CD4-positive, alpha-beta T cell treated with Interleukin-1 beta for 1 hour (primary cell): ENCODE measurements at places on chromosomes 3 and 15.

GRCh38 chr3:155635056-155635455, 109.8 kb downstream of the PLCH1 start:
- DNase-seq, result no peak

- DNase-seq, result no peak
Observed at GRCh38 chr3:88691081-88691480, 416.3 kb upstream of the EPHA3 start.

DNA sequence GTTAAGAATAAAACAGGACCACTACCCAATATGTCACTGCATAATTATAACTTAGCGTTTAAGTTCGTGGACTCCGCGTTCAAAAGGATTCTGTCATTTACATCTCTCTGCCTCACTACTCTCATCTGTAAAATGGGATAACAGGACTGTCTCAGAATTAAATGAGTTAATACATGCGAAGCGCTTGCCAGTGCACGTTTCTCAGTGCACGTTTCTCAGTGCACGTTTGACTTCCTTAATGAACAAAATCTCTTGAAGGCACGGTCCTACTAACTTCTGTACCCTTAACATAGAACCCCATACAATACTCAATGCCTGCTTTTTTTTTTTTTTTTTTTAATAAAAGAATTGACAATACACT, 499 bp downstream of the RABL3 start:
- no peak for DNase-seq

DNA sequence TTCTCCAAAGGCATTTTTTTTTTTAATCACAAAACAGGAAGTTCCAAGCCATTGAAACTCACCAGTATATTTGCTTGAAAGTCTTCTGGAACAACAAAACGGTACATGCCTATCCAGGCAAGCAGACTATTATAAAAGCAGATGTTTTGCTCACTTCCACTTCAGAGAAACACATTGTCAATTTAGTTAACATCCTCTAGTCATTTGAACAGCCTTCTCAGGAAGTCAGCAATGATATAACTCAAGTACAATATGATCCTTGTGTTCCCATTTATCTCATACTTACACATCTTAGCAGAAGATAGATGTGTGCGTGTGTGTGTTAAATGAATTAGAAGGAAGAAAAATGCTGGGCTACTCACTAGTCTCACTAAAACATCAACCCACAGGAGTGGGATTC, 30.4 kb downstream of the MECOM start:
- no peak for DNase-seq

DNA sequence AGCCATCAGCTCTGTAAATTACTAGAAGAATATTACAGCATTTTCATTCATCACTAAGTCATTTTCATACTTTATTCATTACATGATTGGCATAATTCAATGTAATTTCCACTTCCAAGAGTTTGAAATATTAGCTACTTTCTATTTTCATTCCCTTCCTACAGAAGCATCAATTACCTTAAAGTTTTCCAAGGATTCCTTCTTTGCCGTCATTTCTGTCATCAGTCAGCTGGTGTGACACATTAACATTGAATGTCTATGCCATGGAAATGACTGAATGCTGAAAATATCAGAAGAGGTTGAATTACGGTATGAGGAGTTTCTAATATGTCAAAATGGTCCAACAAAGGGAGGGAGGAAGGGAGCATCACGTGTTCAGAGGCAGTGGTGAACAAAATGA, 718.2 kb upstream of the GRM7 start:
- no peak for DNase-seq

GRCh38 chr3:67001086-67001861, 3.2 kb downstream of the KBTBD8 start:
- no peak for DNase-seq

GRCh38 chr15:59299929-59300617, 72.6 kb downstream of the MYO1E start:
- peak; percentile 85 for DNase-seq

GRCh38 chr3:185152410-185153170, at the start of gene C3orf70:
Gene C3orf70 (minus strand): TSS chr3:185153060. CDS start chr3:185152823, 237 bp downstream.
- DNase-seq, result no peak

- DNase-seq, result no peak
Observed at GRCh38 chr3:66110840-66111239, 72.1 kb upstream of the MAGI1 start.

DNA sequence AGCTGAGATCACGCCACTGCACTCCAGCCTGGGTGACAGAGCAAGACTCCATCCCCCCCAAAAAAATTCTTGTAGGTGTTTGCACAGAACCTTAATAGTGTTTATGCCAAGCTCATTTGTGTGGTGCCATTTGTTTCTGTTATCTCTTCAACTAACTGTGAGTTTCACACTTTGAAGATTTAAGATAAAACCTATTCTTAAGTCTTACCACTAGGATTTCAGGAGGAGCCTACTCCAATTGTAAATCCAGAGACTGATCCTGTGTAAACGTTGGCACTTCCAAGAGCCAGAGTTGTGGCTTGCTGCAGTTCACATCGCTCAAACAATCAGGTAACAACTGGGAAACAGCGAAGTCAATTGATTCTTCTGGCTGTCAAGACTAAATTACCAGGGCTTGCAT, 242.4 kb upstream of the SATB1 start:
- DNase-seq, result no peak

DNA sequence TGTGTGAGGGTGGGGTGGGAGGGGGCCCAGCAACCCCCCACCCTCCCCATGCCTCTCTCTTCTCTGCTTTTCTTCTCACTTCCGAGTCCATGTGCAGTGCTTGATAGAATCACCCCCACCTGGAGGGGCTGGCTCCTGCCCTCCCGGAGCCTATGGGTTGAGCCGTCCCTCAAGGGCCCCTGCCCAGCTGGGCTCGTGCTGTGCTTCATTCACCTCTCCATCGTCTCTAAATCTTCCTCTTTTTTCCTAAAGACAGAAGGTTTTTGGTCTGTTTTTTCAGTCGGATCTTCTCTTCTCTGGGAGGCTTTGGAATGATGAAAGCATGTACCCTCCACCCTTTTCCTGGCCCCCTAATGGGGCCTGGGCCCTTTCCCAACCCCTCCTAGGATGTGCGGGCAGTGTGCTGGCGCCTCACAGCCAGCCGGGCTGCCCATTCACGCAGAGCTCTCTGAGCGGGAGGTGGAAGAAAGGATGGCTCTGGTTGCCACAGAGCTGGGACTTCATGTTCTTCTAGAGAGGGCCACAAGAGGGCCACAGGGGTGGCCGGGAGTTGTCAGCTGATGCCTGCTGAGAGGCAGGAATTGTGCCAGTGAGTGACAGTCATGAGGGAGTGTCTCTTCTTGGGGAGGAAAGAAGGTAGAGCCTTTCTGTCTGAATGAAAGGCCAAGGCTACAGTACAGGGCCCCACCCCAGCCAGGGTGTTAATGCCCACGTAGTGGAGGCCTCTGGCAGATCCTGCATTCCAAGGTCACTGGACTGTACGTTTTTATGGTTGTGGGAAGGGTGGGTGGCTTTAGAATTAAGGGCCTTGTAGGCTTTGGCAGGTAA, 8.1 kb downstream of the FAM131A start:
- no peak for DNase-seq

DNA sequence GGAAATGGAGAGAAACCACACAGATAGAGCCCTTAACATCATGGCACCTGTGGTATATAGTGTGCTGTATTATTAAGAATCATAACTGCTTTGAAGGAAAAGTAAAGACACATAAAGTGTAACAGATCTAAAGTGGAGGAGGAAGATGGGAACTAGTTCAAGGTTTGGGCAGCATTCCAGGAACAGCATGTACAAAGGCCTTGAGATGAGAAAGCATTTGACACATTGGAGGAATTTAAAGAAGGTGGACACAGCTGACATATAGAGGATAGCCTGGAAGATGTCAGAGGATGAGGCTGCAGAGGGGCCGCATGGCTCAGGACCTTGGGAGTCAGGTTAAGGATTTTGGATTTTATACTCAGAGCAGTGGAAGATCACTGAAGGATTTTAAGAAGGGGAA, 39.0 kb downstream of the LRTM1 start:
- DNase-seq, result no peak
